ENCODE measurements at places on chromosomes 1 and 21.

GRCh38 chr21:38440746-38441145 lies 57.5 kb downstream of the ERG start:
- no peak for DNase-seq

GRCh38 chr1:18288722-18289121 lies 181.1 kb downstream of the IGSF21 start:
- DNase-seq: no peak

DNA sequence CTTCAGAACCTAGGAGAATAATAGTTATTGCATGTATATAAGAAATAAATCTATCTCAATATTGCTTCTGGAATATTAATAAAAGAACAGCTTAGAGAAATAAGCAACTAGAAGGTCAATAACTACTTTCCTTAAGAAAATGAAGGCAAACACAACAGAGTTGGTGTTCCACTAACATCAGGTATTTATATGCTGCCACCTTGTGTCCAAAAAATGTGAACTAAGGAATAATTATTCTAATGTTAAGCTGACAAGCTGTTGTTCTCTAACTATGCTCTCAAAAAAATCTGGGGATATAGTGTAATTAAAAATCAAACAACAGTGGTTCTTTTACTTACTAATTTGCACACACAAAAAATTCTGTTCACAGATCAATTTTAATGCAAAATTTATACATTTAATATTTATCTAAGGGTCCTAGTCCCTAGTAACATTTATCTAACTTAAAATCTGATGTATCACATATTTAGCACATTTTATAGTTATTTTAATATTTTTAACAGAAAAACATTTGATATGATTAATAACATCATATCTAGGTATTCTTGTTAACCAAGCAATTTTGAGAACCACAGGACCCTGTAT lies 39.6 kb downstream of the UCHL5 start:
- DNase-seq: peak; percentile 46

DNA sequence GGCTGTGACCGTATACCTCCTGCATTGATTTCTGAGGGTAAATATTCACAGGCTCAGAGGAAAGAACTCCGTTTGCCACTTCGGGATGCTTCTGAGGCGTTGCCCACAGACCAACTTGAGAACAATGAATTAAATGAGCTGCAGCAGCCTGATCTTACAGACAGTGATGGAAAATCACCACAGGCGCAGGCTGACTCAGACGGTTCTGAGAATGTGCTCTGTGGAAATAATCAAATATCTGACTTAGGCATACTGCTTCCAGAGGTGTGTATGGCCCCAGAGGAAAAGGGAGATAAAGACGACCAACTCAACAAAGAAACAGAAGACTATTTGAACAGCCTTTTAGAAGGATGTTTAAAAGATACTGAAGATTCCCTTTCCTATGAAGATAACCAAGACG lies 76.7 kb upstream of the SCCPDH start:
- DNase-seq: no peak

GRCh38 chr1:209823143-209824041 lies 4.4 kb upstream of the UTP25 start:
- peak; percentile 61 for DNase-seq

DNA sequence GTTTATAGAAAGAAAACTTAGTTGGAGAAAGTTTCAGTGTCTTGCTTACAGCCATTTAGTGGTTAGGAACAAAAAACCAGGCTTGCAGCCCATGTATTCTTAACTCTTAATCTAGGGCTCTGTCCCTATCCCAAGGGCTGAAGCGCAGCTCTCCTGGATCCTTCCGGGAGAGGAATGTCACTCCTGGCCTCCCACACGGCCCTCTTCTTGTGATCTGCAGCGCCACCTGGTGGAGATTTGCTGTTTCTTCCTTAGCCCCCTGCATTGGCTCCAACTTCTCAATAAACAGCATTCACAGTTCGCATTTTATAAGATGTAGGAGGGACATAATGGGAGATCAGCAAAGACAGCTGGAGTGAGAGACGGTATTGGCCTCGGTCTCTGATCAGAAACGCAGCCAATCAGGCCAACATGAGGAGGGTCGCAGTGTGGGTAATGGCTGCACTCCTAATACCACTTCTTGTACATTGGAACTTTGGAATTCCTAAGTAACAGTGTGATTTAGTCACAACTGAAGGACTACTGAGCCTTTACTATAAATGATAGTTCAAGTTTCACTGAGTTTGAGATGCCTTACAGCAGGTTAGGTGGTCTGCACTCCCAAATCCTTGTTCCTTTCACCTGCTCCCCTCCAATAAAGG lies 283.4 kb downstream of the ASTN1 start:
- peak; percentile 49 for DNase-seq

- DNase-seq: no peak
Measured at GRCh38 chr1:125066385-125066784, 3881.6 kb downstream of the SRGAP2C start.
